Gastroesophageal sphincter (tissue), 4 donors: ENCODE measurements at places on chromosomes 7 and 10.

- no peak for ATAC-seq
Measured at GRCh38 chr10:123241391-123242141, 87.4 kb downstream of the BUB3 start.

GRCh38 chr10:105352281-105352680, 711.2 kb downstream of the SORCS3 start:
- ATAC-seq = no peak

- peak; percentile 50 for ATAC-seq
Measured at GRCh38 chr7:71497256-71497946, 365.5 kb downstream of the GALNT17 start.

DNA sequence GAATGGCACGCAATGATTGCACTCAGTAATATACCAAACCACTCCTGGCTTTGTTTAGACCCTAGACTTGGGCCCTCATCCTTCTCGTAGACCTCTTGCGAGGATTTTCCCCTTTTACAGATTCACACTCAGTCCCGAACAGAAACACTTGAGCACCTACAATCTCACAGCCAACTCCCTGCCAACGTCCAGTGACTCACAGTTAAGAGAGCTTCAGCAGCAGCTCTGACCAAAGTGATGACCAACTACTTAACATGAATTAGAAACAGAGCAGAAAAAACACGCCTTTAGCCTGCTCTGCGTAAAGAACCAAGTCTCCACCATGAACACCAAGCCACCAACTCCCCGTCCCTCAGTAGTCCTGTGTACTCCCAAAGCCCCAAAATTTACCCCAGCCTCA, 2.2 kb downstream of the DNAJC30 start:
- ATAC-seq = no peak

DNA sequence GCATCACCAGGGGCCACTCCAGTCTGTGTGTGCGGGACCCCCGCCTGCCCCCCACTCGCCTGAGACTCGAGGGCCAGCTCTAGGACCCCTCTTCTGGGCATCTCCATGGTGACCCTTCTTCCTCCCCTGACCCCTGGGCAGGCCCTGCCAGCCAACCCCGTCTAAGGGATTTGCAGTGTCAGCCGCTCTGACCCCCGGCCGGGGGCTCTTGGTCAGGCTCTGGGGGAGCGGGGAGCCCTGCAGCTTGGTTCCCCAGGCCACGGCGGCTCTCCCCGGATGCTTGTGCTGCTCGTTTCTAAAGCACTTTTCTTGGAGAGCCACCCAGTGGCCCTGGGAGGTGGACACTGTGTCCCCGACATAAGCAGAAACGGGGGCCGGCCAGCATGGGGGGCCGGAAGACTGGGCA, 5.3 kb downstream of the TTYH3 start:
- no peak for ATAC-seq

DNA sequence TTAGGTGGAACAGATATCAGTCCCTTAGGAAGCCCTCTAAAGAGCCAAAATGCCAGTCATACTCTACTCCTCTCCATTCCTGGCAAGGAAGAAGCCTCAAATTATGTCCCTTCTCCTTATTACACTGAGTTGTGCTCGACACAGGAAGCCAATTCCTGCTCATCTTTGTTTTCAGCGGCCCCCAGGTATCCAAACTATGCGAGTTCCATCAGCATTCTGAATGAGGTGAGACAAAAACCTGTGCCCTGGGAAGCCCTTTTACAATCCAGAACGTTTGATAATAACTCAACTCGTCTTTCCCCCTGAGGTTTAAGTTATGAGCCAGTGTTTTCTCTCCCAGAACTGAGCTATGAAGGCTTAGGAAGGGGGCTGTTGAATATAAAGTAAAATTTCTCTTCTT, 580.5 kb downstream of the NXPH1 start:
- no peak for ATAC-seq

DNA sequence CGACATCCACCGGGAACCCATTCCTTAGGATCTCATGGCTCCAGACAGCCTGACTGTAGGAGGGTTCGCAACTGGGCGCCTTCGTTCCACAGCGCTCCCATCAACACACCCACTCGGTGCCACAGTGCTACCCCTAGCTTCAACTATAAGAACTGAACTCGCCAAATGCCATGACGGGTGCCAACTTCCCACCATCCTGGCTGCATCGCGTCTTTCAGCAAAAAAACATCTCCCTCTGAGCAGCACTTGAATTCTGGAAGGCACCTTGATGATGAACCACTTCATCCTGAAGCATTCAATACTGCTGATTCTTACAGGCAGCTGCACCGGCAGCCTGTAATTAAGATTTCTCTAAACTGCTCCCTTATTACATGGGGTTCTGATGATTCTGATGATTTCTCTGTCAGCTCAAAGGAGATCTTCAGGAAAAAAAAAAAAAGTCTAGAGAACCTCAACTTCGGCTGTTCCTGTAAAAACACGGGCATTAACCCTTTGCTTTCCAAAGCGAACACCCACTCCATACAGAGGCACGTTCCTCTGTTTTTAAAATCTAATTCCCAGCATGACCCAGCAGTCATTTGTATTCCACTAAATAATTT, 1.3 kb downstream of the CYTH3 start:
- peak; percentile 58 for ATAC-seq

- ATAC-seq = peak; percentile 22
Measured at GRCh38 chr7:143510854-143511592, 33.4 kb downstream of the TAS2R41 start.

- ATAC-seq = no peak
Measured at GRCh38 chr7:95925236-95925635, 152.9 kb downstream of the DYNC1I1 start.

GRCh38 chr7:125643302-125643701, 713.7 kb upstream of the POT1 start:
- ATAC-seq = no peak

GRCh38 chr10:127619546-127620325, 70.6 kb downstream of the NPS start:
- no peak for ATAC-seq

DNA sequence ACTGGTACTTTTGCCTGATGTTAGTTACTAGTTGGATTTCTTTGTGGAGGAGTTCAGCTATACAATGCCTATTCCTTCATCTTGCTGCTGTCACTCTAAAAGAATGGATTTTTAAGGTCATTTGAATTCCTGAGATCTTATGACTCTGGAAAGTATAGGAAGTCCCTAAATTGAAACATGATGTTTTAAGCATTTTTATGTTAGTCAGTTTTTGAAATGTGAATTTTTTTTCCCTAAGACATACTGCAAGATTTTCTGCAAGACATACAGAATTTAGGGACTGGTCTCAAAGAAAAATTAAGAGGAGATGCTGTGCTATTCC, 355.8 kb downstream of the SUGCT start:
- ATAC-seq = no peak

GRCh38 chr10:60731134-60731885, 47.0 kb upstream of the CDK1 start:
- ATAC-seq = no peak

DNA sequence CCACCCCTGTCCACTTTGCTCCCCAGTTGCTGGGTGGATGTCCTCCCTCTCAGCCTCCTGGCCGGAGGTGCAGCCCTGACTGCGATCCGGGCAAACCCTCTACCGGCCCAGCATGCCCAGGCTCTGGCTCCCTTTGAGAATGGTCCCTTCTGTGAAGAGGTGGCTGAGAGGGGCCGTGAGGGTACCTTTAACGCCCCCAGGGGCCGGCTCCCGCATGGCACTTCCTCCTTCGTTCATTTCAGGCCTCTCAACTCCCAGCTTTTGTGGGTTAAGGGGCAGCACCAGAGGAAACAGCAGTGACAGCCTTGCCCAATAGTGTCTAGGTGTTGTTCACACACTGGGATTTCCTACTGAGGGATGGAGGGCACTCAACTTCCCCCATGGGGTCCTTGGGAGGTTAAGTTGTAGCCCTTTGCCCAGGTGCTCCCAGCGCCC, 33.2 kb upstream of the HABP2 start:
- ATAC-seq = no peak

DNA sequence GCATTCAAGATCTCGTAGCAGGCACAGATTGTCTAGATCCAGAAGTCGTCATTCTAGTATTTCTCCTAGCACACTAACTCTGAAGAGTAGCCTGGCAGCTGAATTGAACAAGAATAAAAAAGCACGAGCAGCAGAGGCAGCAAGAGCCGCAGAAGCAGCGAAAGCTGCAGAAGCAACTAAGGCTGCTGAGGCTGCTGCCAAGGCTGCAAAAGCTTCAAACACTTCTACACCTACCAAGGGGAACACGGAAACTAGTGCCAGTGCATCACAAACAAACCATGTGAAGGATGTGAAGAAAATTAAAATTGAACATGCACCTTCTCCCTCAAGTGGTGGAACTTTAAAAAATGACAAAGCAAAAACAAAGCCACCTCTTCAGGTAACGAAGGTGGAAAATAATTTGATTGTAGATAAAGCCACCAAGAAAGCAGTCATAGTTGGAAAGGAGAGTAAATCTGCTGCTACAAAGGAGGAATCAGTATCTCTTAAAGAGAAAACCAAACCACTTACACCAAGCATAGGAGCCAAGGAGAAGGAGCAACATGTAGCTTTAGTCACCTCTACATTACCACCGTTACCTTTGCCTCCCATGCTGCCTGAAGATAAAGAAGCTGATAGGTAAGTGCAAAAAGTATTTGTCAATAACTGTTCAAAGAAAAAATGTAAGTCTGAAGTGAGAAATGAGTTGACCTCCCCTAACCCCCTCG, 37.7 kb downstream of the CDK13 start:
- no peak for ATAC-seq

DNA sequence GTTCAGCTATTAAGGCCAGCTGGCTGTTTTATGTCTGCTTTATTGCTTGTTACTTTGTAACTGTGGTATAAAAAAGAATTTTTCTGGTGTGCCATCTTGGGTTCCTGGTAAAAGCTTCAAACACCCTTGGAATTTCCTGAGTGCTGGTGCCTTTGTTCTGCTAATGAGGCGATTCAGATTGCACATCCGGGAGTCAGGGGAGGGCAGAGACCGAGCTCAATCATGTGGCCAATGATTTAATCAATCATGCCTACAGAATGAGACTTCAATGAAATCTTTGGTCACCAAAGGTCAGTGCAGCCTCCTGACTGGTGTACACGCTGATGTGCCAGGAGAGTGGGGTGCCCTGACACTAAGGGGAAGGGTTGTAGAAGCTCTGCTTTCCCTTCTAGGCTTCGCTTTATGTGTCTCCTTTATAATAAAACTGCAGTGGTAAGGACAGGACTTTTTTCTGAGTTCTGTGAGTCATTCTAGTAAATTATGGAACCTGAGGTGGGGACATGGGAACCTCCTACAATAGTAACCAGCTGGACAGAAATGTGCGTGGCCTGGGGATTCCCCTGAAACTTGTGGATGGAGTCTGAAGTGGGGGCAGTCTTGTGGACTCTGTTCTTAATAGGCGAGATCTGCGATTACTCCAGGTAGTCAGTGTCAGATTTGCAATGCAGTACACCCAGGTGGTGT, 69.4 kb upstream of the OGDHL start:
- peak; percentile 28 for ATAC-seq

DNA sequence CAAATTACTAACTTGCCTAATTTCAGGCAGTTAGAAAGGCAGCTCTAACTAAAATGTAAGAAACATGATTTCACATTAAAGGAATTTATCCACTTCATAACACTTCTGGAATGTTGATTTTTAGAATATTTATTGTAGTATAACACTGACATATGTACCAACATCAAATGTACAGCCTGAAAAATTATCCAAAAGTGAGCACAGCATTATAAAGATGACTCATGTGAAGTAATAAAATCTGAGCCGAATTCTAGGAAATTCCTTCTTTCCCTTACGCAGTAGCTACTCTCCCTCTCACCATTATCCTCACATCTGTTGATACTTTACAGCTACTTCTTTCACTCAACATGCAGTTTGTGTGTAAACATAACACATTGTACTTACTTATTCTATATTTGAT, 610.6 kb downstream of the ZWINT start:
- no peak for ATAC-seq

- ATAC-seq = no peak
Measured at GRCh38 chr10:102517553-102517952, 13.8 kb downstream of the SUFU start.

- no peak for ATAC-seq
Measured at GRCh38 chr10:80108576-80109239, 23.8 kb upstream of the PLAC9 start.

DNA sequence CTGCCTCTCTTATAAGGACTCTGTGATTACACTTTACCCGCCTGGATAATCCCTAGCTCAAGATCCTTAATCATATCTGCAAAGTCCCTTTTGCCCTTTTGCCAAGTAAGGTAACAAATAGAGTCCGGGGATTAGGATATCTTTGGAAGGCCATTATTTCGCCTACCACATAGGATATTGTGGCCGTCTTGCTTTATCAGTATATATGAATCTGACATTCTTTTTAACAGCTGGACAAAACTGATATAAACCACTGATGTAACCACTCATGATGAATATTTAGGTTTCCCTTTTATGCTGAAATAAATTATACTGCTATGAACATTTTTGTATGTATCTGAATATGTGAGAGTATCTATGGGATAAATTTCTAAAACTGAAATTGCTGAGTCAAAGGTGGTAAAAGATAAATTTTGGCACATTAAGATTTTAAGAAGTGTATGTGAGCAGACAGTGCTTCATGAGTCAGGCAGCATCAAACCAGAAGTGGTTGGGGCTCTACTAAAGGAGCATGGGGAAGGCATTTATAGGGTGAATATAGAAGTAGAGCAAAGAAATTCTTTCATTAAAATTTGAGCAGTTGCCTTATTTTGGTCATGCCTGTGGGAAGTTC, 44.7 kb downstream of the AVL9 start:
- ATAC-seq = no peak

DNA sequence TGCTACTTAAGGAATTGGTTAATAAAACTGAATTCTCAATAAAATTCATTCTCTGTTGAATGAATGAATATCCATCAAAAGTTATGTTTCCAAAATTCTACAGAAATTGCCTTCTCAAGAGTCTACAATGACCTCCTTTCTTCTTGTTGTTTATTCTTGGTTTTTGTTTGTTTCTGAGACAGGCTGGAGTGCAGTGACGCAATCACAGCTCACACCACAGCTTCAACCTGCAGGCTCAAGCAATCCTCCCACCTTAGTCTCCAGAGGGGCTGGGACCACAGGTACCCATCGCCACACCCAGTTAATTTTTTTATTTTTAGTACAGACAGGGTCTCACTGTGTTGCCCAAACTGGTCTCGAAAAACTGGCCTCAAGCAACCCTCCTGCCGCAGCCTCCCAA, 97.6 kb downstream of the LMBR1 start:
- ATAC-seq = no peak

DNA sequence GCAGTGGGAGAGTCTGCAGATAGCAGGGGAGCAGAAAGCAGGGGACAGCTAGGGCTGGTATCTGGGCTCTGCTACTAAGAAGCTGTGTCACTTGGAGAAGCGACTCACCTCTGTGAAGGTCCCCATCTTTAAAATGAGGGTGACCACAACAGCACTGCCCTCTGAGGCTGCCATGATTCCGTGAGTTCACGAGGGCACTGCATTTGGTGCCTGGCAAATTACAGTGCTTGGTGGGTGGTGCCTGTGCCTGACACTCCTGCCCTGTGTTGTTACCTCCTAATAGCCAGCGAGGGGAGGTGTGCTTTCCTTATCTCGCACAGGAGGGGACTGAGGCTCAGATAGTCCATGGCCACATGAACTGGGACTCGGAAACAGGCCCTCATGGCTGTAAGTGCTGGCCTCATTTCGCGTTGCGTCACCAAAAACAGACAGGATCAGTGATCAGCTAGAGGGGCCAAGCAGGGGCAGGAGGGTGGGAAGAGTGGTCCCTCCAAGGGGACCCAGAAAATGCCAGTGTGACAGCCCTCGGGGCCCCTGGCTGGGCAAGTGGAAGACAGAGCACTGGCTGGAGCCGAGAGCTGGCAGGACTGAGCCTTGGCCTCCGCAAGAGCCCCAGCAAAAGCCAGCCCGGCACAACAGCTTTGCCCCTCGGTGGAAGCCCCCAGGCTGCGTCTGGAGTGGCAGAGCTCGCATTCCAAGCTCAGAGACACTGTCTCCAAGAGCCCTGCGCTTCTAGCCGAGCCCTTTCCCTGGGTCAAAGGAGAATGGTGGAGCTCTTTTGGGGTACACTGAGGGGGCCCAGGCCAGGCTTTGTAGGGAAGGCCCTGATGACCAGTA, 17.3 kb upstream of the BNIP3 start:
- no peak for ATAC-seq
